ENCODE measurements at places on chromosomes 7 and 10. TPM values are rescaled to one million over a fixed set of nuclear protein-coding genes. Genes with fewer than 3 reads are reported as not detected.

DNA sequence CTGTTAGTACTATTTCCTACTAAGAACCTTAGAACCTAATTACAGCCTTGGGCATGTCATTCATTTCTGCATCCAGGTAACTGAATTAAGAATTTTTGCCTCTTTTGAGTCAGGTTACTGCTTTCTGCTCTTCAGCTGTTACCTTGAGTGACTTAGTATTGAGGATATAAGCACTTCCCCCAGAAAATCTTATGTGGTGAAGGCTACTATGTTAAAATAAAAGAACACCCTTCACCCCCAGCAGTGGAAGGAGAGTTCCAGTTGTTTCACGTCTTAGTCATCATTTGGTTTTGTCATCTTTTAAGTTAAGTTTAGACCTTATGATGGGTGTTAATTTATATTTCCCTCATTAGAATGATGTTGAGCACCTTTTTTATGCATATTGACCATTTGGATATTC is 82.8 kb downstream of the GLCCI1 start:
- DNase-seq, result no peak

- no peak for DNase-seq
Observed at GRCh38 chr7:28061824-28062196, 118.8 kb downstream of the JAZF1 start.

DNA sequence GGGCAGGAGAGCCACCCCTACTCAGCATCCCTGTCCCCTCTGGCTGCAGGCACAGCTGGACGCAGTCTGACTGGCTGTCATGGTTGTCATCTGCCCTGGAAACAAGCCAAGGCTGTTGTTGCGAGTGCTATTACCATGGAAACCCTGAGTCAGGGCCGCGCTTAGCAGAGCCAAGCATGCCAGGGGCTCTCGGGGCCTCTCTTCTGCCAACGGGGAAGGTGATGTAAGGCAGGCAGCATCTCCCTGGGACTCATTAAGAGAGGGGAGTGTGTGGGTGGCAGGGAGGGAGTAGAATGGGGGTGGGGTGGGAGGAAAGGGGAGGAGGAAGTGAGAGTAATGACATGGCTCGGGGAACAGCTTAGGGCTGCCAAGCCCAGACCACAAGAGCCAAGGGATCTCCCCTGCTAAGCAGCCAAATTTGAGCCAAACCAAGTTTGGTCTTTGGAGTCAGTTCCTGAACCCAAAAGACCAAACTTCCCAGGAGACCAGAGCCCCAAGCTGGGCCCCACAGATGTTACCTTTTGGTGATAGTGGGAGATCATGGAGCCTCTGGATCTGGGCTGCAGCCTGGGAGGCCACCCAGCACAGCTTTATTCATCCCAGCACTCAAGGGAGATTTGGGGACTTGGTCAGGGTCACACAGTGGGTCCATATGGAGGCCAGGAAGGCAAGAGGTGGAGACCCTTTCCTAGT is 67.6 kb downstream of the TMEM130 start:
- no peak for DNase-seq

- DNase-seq, result no peak
Observed at GRCh38 chr10:131082991-131083481, 228.5 kb downstream of the TCERG1L start.

DNA sequence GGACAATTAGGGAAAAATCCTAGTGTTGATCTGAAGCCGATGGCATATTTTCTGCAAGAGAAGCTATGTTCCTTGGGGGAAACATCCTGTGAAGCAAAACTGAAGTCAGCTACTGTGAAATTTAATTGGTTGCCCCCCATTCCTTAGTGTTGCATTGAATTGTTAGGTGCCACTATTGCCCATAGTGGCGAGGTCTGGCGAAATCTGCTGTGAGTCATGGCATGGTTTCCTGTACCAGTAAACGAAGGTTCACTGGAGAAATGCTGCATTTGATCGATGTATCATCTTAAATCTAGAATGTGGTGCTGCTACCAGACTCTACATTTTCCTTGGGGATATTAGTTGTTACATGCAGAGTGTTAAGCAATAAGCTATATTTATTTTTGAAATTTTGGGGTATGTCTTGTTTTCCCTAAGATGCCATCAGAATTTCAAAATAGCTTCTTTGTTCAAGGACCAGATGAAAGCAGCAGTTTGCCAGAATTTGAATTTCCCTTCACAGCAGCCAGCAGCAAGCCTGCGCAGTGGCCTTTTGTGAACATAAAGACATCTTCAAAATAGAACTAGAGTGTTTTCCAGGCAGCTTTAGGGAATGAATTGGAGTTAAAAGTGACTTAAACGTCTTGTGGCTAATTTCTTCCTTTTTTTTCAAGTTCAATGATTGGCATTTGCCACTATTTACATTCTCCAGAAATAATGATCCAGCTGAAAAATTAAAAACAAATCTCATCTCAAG is 348.6 kb upstream of the COBL start:
- DNase-seq, result no peak

DNA sequence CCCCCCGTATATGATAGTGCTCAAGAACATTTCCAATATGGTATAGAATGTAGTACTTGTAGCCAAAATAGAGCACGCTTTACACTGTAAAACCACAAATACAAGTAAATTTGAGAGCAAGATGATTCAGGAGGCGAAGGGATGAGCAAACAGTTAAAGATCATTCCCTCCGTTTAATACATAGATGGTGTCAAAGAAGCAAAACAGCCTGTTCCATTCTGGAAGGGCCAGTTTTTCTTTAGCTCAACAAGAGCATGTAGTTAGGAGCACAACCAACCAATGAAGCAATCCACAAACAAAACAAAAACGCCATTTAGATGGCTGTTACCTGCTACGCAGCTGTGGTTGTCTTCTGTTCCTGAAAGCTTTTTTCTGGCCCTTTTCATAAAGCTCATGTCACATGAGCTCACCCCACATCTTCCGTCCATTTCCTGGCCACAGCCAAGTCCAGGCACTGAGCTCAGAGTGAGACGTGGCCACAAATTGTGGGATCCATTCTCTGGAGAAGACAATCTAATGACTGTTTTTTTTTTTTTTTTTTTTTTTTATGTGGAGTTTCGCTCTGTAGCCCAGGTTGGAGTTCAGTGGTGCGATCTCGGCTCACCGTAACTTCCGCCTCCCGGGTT is 185.6 kb downstream of the FANK1 start:
- no peak for DNase-seq

Gene MKI67
- 10.8 TPM for total RNA-seq

Measured in left colon (tissue), 2 donors.